ENCODE measurements at places on chromosomes 3 and 15.

DNA sequence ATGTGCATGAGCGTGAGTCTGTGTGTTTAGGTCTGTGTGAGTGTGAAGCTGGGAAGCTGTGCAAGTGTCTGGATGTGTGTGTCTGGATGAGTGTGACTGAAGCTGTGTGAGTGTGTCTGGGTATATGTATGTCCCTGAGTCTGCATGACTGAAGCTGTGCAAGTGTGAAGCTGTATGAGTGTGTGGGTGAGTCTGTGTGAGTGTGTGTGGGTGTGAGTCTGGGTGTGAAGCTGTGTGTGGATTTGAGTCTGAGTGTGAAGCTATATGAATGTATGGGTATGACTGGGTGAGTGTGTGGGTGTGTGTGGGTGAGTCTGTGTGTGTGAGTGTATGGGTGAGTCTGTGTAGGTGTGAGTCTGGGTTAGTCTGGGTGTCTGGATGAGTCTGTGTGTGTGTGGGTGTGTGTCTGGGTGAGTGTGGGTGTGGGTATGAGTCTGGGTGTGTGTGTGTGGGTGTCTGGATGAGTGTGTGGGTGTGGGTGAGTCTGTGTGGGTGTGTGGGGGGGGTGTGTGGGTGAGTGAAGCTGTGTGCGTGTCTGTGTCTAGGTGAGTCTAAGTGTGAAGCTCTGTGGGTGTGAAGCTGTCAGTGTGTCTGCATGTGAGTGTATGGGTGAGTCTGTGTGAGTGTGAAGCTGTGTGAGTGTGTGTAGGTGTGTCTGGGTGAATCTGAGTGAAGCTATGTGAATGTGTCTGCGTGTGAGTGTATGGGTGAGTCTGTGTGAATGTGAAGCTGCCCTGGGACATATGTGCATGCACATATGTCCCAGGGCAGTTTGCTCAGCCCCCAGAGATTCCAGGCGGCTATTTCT is 20.3 kb downstream of the MINAR1 start:
- no peak for DNase-seq

- DNase-seq, result no peak
These were observed 232.4 kb downstream of the NFKBIZ start for GRCh38 chr3:102081572-102082289.

DNA sequence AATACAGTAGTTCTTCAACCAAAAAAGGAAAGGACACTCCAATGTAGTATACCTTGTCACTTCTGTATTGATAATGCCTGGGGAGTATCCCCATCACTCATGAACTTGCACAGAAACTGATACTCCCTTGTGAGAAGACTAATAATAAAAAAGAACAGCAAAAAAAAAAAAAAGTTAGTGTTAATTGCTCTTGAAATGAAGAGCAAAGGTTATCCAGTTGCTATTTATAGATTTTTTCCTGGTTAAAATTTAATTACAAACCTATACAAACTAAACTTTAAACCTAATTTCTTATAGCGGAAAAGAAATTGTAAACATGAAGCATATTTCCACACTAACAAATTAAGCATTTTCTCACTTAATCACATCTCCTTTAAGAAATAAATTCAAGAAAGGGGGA is 6.7 kb downstream of the PLOD2 start:
- DNase-seq, result no peak

DNA sequence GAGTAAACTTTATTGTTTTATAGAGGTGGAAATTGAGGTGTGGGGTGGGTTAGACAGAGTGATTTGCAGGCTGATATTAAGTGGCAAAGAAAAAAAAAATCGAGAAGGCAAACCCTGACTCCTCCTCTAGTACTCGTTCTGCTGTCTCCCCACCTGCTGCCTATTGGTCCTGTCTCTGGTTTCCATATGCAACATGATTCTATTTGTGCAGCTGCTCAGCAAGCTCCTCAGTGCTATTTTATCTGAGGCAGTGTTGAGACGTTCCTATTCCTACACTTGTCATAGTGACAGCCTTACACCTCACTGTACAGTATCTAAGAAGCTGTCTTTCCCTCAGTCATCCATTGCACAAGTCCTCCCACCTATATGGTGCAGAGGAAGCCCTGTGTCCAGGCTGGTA is 45.1 kb downstream of the RSL24D1 start:
- DNase-seq, result no peak

DNA sequence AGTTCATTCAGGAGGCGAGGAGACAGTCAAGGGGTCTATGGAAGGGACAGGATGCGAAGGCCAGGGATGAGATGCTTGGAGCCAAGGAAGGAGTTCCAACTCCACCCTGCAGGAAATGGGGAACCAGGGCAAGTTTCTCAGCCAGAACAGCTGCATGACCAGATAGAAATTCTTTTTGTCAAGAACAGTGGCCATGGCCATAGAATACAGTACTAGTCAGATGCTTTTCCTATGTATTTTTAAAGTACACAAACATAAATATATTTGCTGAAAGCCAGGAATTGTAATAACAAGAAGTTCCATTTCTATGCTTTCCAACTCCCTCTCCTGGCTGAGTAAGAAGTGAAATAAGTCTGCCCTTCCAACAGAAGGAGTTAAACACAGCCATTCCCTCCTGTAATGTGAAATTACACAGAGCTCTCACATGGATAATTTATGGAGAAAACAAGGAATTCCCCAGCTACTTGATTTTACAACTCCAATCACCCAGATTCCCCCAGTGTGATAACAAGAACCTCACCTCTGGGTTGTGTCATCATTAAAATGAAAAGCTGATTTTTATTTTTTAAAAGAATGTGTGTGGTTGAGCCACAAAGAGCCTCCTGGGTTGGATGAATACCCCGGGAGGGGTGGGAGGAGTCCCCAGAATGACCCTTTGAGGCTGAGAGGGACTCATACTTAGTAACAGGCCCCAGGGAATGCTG is 124.6 kb upstream of the ARHGEF3 start:
- no peak for DNase-seq

DNA sequence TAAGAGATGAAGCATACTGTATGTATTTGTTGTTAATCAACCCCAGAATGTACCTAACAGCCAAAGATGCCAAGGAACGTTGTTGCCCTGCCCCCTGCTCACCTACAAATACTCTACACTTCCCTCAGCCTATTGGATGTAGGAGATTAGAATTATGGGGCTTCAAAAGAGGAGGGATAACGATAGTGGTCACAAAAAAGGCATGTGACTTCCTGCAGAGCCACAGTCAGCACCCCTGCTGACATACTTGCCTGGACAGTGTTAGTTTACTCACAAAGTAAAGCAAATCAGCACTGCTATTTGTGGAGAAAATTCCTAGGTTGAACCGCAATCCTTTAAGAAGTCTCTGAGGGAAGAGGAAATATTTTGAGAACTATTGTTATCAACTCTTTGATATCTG is 37.9 kb downstream of the PARP15 start:
- peak; percentile 17 for DNase-seq

DNA sequence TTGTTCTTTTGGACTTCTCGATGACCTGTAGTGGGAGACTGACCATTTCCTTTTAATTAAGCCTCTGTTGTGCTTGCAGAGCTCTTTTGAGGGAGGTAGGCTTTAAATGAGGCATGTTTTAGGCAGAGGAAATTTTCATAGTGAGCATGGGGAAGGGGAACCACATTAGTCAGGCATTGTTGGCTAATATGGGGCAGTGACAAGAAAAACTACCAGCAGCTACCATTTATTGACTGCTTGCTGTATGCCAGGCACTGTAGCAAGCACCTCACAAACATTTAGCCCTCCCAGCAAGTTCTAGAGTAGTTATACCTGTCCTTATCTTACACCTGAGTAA is 10.9 kb downstream of the ATG7 start:
- no peak for DNase-seq

GRCh38 chr3:111668888-111669488 is 73.8 kb upstream of the ZBED2 start:
- peak; percentile 84 for DNase-seq

- DNase-seq, result no peak
These were observed 271.2 kb upstream of the CTDSPL start for GRCh38 chr3:37590328-37591079.

GRCh38 chr15:59622289-59622688 is 10.7 kb downstream of the GCNT3 start:
- peak; percentile 79 for DNase-seq

- peak; percentile 50 for DNase-seq
These were observed 18.1 kb upstream of the OR5AC2 start for GRCh38 chr3:98068824-98069223.

GRCh38 chr15:94532226-94532625 is 300.9 kb downstream of the MCTP2 start:
- DNase-seq, result peak; percentile 13

DNA sequence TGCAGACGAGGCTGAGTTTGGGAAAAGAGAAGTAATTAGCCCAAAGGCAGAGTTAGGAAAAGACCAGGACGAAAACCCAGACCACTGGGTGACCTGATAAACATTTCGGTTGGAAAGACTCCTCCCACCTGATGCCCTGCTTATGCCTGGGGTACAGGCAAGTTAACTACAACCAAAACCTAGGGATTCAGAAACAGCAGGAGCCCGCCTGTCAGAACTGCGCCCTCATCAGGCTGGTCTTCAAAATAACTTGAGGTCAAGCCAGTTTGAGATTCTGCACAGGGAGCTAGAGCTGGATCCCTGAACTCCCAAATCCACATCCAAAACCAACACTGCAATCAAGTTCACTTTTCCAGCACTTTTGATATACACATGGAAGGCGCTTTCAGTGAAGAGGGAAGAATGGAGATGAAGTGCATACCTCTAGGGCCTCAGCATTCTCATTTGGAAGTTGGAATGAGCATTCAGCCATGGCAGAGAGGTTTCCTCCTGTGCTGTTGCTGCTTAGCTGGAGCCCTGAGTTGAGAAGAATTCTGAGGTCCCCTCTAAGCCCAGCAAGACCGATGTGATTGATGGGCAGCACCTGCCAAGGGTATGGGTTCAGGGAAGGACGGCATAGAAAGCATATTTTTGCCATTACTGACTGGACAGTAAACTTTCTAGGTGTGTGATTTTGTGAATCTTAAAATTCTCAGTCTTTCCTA is 11.6 kb downstream of the TSEN2 start:
- peak; percentile 65 for DNase-seq

DNA sequence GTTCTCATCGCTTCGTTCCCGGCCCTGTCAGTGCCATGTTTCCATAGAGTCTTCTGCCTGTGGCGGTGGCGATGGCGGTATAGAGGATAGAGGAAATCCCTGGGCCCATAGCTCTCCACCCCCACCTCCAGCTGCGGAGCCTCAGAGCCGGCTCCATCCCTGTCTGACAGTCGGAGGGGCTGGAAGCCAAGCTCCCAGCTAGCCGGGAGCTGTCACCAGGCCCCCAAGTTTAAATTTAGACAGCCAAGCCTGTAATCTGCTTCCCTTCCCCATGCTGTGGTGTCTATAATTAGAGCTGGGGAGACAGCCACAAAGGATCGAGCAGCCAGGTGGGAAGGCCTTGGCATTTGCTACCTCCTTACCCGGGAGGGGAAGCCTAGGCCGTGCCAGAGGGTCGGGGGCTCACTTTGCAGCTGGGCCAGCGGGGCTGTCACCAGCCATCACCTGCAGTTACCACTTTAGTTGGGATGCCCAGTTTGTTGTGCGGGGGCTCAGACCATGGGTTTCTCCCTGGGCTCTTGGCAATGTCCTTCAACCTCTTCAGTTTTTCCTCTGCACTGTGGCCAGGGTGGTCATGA is 56.3 kb upstream of the SEC13 start:
- DNase-seq, result no peak

- DNase-seq, result peak; percentile 42
These were observed 835 bp downstream of the MEIS2 start for GRCh38 chr15:37099319-37100108.

DNA sequence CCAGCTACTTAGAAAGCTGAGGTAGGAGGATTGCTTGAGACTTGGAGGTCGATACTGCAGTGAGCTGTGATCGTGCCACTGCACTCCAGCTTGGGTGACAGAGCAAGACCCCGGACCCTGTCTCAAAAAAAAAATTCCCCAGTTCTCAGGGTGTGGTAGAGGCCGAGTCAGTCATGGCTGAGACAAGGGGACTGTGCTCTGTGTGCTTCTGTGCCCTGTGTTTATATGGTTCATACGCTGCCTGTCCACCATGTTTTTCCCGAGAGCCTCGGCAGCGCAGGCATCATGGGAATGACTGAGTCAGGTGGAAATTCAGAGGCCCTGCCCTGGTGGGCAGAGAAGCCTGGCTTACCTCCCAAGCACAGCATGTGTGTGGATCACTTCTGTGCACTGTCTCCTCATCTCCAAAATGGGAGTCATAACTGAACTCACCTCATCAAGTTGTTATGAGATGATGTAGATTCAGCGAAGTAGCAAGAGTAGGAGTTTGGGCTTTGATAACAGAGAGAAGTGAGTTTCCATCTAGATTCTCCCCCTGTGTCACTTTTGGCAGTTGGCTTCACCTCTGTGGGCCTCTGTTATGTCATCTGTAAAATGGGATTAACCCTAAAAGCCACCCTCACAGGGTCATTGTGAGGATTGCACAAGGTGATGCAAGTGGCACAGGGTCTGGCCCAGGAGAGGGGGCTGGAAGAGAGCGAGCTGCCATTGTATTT is 56.9 kb downstream of the FLNB start:
- no peak for DNase-seq

DNA sequence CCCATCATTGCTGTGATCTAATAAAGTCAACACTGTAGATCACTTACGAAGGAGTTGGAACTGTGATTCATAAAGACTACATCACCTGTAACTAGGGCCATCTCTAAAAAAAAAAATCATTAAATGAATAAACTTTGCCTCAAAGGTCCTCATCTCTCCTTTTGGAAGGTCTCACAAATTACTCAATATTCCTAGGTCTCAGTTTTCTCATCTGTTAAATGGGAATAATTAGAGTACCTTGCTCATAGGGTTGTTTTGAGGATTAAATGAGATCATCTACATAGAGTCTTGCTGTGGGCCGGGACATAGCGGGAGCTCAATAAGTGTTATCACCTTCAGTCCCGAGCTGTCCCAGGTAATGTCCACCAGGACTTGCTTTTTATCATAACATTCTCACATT is 335.1 kb upstream of the PROK2 start:
- no peak for DNase-seq

GRCh38 chr15:82999905-83000671 is 11.4 kb downstream of the C15orf40 start:
- peak; percentile 75 for DNase-seq

GRCh38 chr3:46209746-46210470 is 1.8 kb upstream of the CCR1 start:
- DNase-seq, result no peak

DNA sequence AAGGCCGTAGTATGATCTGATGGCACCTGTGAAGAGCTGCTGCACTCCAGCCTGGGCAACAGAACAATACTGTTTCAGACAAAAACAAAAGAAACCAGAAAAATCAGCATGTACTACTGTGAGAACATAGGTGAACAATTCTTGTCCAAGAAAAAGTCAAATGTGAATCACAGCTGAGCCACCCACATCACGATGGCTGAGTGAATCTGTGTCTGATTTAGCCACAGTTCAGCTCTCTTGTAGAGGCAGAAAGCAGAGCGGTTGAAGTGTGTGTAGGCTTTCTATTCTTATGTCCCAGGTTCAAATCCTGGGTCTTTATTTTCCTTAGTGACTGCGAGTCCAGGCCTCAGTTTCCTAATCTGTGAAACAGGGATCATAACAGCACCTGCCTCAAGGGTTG is 4.4 kb upstream of the FURIN start:
- no peak for DNase-seq

Data from GM23338 (cell line).